ENCODE measurements at places on chromosomes 6 and 20.

DNA sequence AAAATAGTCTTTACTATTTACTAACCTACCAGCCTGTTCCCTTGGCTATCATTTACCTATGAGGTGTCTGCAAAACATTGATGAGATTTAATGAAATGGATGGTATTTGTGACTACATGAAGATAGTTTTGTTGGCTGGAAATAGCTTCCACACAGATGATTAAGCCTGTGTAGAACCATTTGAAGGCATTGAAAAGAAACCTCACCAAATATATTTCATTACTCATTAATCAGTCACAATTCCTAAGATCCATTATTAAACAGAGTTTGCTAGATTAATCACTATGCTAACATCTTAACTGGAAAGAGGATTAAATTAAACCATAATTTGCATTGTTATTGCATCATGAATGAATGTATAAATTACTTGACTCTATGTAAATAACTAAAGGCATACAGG lies 560.3 kb downstream of the BMP2 start:
- H3K27me3 ChIP-seq: no peaks in the 10 kb centered on the region
- no peaks in the 10 kb centered on the region for H3K4me1 ChIP-seq
- no peak overlapping the region for H3K27ac ChIP-seq
- DNase-seq: no peak
- H3K4me3 ChIP-seq: no peak overlapping the region

DNA sequence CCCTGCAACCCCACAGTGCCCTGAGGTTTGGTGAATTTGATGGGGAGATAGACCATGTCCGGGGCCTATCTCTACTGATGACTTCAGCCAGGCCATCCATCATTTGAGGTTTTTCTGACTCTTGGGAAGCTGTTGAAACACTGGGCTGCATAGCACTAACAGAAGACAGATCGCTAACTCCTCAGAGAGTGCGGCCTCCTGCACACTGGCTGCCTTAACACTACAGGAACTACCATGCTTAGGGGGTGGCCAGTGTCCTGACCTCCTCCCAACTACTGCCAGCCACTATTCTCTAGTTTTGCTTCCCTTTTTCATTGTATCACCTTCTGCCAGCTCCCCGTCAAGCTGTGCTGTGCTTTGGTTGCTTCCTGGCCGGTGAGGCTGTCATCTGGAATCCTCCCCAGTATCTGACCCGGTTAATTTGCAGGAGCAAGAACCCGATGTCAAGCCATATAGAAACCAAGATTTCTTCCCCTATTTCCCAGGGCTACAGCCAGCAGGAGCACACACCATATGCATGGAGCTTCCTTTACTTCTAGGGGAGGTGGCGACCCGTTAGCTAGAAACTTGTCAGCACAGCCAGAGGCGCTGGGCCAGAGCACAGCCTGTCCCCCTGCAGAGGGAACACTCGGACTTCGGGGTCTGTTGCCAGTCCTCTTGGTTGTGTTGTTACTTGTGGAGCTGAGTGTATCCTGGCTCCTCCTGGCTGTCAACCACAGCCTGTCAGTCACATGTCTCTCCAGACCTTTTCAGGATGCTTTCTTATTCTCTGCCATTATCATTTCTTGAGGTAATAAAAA lies 57.3 kb upstream of the TRAF3IP2 start:
- H3K4me1 ChIP-seq: no peaks in the 10 kb centered on the region
- H3K4me3 ChIP-seq: no peak overlapping the region
- no peaks in the 10 kb centered on the region for H3K36me3 ChIP-seq
- no peaks in the 10 kb centered on the region for H3K27me3 ChIP-seq

GRCh38 chr6:107622269-107622668 lies 132.4 kb downstream of the SOBP start:
- no peak overlapping the region for H3K4me3 ChIP-seq
- H3K27ac ChIP-seq: no peak overlapping the region
- no peaks in the 10 kb centered on the region for H3K4me1 ChIP-seq
- no peaks in the 10 kb centered on the region for H3K27me3 ChIP-seq

DNA sequence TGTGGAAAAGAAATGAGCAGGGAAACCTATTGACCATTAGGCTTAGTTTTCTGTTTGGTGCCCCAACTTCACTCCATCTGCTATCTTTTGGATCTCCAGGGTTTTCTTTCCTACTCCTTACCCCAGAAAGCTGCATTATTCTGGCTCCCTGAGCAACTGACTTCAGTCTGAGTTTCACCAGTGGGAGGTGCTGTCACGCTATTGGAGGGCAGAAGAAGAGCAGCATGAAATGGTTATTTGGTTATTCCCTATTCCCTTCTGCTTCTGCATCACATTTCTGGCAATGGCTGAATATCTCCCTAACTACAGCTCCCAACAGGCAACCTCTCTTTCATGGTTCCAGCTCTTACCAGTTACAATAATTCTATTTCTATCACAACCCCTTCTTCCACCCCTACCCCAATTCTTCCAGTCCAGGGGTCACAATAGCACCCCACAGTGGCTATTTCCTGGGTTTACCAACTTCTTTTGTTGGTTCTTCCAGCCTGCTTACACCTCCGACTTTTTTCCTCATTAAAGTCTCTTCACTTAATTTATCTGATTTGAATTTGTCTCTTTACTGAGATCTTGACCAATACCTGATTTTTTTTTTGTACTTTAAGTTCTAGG lies 311.5 kb downstream of the PLCB1 start:
- no peaks in the 10 kb centered on the region for H3K36me3 ChIP-seq
- H3K4me3 ChIP-seq: no peak overlapping the region
- no peaks in the 10 kb centered on the region for H3K4me1 ChIP-seq
- no peak for DNase-seq

GRCh38 chr20:18728165-18728869 lies 85.3 kb upstream of the SCP2D1 start:
- H3K27me3 ChIP-seq: no peaks in the 10 kb centered on the region
- DNase-seq: no peak
- no peaks in the 10 kb centered on the region for H3K4me1 ChIP-seq
- no peak overlapping the region for H3K4me3 ChIP-seq

GRCh38 chr6:12749531-12750379 lies 33.2 kb downstream of the PHACTR1 start:
- no peak overlapping the region for H3K27ac ChIP-seq
- no peak overlapping the region for H3K4me3 ChIP-seq
- H3K4me1 ChIP-seq: no peaks in the 10 kb centered on the region

- no peak overlapping the region for H3K4me3 ChIP-seq
- no peaks in the 10 kb centered on the region for H3K36me3 ChIP-seq
- H3K4me1 ChIP-seq: no peaks in the 10 kb centered on the region
- no peaks in the 10 kb centered on the region for H3K27me3 ChIP-seq
- DNase-seq: no peak
Measured at GRCh38 chr6:69584913-69585729, 211.7 kb downstream of the LMBRD1 start.

DNA sequence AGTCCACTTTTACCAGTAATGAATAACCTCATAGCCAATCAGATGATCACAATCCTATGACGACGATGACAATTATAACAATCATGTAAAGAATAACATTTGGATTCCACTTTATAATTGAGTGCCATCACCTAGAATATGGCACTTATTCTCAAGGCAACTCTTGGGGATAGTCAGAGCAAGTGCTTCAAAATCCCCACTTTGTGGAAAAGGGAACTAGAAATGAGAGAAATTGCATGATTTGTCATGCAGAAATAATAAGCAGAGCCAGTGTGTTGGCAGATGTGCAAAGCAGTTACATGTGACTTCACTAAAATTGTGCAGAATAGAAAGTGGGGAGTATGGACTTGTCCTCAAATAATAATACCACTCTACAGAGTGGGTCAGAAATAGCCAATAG lies 41.3 kb downstream of the FRK start:
- DNase-seq: no peak
- no peaks in the 10 kb centered on the region for H3K27me3 ChIP-seq
- no peak overlapping the region for H3K27ac ChIP-seq
- no peaks in the 10 kb centered on the region for H3K4me1 ChIP-seq
- H3K36me3 ChIP-seq: no peaks in the 10 kb centered on the region
- no peak overlapping the region for H3K4me3 ChIP-seq

DNA sequence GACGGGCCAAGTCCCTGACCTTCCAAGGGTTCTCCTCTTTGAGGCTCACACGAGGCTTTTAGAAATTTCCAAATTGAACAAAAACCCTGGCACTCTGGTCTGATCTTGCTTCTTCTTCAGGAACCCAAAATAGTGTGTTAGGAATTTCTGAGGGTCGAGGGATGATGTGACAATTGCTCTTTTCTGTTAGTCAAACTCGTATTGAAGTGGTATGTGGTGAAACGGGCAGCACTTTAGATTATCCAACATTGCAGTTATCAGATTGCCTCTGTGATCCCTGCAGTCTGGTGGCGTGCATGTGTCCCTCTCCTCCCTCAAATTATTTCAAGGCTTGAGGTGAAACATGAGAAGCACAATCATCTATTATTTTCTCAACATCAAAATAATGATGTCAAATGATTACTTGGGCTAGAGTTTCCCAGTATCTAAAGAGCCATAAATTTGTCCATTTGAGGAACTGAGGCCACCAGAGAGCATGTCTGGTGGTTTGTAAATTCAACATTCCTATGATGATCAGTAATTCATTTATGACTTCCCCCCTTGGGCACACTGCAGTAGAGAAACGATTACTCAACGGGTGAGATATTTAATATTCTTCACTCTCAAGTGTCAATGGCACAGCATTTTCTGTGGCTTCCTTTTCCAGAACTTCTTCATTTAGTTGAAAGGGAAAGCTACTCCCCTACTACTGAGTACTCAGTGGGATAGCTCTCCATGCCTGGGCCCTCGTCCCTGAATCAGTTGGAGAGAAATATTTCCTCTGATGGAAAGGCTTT lies 308.6 kb upstream of the MAP3K7 start:
- no peaks in the 10 kb centered on the region for H3K4me1 ChIP-seq
- H3K36me3 ChIP-seq: no peaks in the 10 kb centered on the region
- no peak overlapping the region for H3K27ac ChIP-seq
- DNase-seq: no peak
- no peaks in the 10 kb centered on the region for H3K27me3 ChIP-seq

GRCh38 chr20:35788796-35789195 lies 17.0 kb downstream of the PHF20 start:
- H3K27me3 ChIP-seq: no peaks in the 10 kb centered on the region
- no peak overlapping the region for H3K4me3 ChIP-seq
- H3K4me1 ChIP-seq: no peaks in the 10 kb centered on the region
- DNase-seq: no peak

GRCh38 chr20:20492521-20493332 lies 124.8 kb downstream of the INSM1 start:
- H3K36me3 ChIP-seq: no peaks in the 10 kb centered on the region
- H3K27me3 ChIP-seq: no peaks in the 10 kb centered on the region
- no peaks in the 10 kb centered on the region for H3K4me1 ChIP-seq
- H3K4me3 ChIP-seq: no peak overlapping the region

- no peaks in the 10 kb centered on the region for H3K27me3 ChIP-seq
- no peaks in the 10 kb centered on the region for H3K36me3 ChIP-seq
- no peaks in the 10 kb centered on the region for H3K4me1 ChIP-seq
- no peak overlapping the region for H3K4me3 ChIP-seq
Measured at GRCh38 chr20:25016471-25016870, 23.9 kb upstream of the APMAP start.

- no peak overlapping the region for H3K27ac ChIP-seq
- no peak overlapping the region for H3K4me3 ChIP-seq
- DNase-seq: peak; percentile 10
- H3K4me1 ChIP-seq: no peaks in the 10 kb centered on the region
- H3K36me3 ChIP-seq: no peaks in the 10 kb centered on the region
Measured at GRCh38 chr20:58708246-58708931, 15.8 kb downstream of the NPEPL1 start.

DNA sequence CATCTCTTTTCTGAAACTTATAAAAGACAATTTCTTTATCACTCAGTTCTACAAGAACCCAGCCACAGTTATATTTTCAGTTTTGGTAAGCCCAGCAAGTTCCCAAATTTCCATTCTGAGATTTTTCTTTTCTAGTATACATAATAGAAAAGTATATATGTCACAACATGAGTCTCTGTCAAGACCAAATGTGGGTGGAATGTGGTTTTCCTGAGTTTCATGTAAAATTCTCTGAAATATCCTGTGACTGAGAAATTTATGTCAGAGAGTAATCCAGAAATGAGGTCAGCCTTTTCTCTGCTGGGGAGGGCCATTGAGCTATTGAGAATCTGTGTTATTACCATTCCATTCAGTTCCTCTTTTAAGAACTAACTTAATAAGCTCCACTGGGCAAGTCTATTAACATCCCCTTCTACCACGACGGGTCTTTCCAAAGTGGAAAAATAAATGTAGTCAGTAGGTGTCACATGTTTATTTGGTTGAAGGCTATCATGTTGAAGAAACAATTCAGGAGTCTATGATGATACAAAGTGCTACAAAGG lies 100.7 kb upstream of the HMGN3 start:
- no peaks in the 10 kb centered on the region for H3K36me3 ChIP-seq
- no peak overlapping the region for H3K4me3 ChIP-seq
- H3K4me1 ChIP-seq: no peaks in the 10 kb centered on the region
- DNase-seq: no peak

- peak overlapping the region; percentile 58 for H3K4me3 ChIP-seq
- H3K36me3 ChIP-seq: no peaks in the 10 kb centered on the region
- H3K27me3 ChIP-seq: no peaks in the 10 kb centered on the region
- peak overlapping the region; percentile 24 for H3K27ac ChIP-seq
Measured at GRCh38 chr20:58981628-58982364, 740 bp downstream of the NELFCD start.

- H3K27ac ChIP-seq: no peak overlapping the region
- H3K36me3 ChIP-seq: no peaks in the 10 kb centered on the region
- no peaks in the 10 kb centered on the region for H3K27me3 ChIP-seq
- H3K4me1 ChIP-seq: no peaks in the 10 kb centered on the region
Measured at GRCh38 chr6:36851149-36851614, 11.9 kb upstream of the CPNE5 start.

- H3K27ac ChIP-seq: peak overlapping the region; percentile 60
- H3K27me3 ChIP-seq: no peaks in the 10 kb centered on the region
- H3K4me3 ChIP-seq: no peak overlapping the region
- H3K36me3 ChIP-seq: no peaks in the 10 kb centered on the region
Measured at GRCh38 chr6:53336070-53336469, 12.7 kb downstream of the ELOVL5 start.

- H3K27me3 ChIP-seq: no peaks in the 10 kb centered on the region
- H3K36me3 ChIP-seq: no peaks in the 10 kb centered on the region
- H3K4me3 ChIP-seq: no peak overlapping the region
- no peak overlapping the region for H3K27ac ChIP-seq
Measured at GRCh38 chr6:35681298-35681697, 7.4 kb downstream of the FKBP5 start.

DNA sequence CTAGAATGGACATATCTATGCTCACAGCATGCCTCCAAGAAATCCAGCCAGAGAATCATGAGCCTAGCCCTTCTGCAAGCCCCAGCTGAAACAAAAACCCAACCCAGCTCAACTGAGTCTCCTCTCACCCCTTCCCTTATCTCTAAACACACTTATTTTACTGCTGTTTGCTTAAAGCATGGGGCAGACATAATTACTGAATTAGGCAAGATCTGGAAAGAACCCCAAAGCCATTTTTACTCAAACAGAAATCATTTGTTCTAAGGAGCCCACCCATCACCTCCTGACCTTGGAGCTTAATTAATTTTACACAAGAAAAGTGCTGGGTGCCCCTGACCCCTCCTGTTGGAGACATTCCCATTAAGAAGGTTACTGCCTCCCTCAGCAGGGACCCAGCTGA lies 291.6 kb downstream of the MAFB start:
- no peaks in the 10 kb centered on the region for H3K36me3 ChIP-seq
- H3K27me3 ChIP-seq: no peaks in the 10 kb centered on the region
- H3K4me1 ChIP-seq: no peaks in the 10 kb centered on the region
- no peak overlapping the region for H3K4me3 ChIP-seq
- no peak overlapping the region for H3K27ac ChIP-seq

All from colonic mucosa (tissue), 4 donors.